ENCODE measurements at places on chromosomes 2 and 18. TPM values are rescaled to one million over a fixed set of nuclear protein-coding genes. Genes with fewer than 3 reads are reported as not detected.

The NDUFS1 gene
- 38.1 TPM for polyA plus RNA-seq

The CXCR2 gene
- 0.85 TPM for polyA plus RNA-seq

DNA sequence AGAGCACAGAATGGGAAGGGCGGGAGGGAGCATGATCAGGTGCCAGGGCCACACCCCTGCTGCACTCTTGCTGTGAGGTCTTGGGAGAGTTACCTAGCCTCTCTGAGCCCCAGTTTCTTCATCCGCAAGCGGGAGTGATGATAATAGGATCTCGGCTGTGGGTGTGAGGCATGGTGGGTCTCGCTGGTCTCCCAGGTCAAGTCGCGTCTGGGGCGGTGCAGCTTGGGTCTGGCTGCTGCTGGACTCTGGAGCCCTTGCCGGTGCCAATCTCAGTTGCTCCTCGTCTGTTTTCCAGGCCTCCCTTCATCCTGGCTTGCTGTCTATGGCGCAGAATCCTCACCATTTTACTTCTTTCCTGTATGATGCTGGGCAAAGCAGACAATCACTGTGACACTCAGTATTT, 130.3 kb upstream of the RAB12 start:
- no peak for DNase-seq

- no peak for DNase-seq
These were observed 3.2 kb downstream of the GATA6 start for GRCh38 chr18:22172594-22173049.

- no peak for DNase-seq
These were observed 793.1 kb downstream of the ERBB4 start for GRCh38 chr2:211745295-211746097.

The NEU4 gene
- polyA plus RNA-seq: not detected

DNA sequence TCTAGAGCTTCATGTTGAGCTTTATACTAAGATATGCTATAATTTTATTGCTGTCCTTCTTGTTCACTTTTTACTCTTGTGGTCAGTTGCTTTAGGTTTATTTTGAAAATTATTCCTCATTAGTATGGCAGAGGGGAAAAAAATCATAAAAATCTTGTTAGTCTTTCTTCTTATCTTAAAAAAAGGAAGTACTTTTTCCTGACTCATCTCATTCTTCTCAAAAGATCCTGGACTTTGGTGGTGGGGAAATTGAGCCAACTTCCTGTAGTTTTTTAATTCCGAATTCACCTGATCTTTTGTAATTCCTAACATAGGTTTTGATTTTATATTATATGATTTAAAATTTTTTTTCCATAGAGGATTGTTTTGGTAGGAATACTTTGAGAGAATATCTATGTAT, 3.8 kb downstream of the SLC4A1AP start:
- DNase-seq: no peak

DNA sequence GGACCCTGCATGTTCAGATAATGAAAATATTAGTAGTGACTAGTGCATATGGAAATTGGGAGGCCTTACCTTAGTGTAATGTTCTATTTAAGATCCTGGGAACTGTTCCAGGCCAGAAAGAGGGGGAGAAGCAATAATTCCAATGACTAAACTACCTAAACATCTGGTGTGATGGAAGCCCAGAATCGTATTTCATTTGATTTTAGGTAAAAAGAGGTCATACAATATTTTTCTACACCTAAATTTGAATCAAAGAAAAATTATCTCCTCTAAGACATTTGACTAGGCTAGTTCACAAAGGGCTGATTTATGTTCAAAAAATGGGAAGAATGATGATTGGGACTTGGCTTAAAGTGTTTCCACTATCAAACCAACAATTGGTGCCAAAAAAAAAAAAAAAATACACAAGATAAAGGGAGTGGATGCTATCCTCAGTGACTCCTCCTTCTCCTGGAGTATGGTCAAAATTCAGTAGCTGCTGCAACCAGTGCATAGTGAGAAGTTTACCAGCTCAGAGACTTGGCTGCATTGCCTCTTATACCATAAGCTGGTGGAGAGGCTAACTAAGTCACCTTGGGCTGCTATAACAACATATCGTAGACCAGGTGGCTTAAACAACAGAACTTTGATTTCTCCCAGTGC, 1038.3 kb upstream of the ACVR2A start:
- DNase-seq: no peak

The AMER3 gene
- polyA plus RNA-seq: not detected

DNA sequence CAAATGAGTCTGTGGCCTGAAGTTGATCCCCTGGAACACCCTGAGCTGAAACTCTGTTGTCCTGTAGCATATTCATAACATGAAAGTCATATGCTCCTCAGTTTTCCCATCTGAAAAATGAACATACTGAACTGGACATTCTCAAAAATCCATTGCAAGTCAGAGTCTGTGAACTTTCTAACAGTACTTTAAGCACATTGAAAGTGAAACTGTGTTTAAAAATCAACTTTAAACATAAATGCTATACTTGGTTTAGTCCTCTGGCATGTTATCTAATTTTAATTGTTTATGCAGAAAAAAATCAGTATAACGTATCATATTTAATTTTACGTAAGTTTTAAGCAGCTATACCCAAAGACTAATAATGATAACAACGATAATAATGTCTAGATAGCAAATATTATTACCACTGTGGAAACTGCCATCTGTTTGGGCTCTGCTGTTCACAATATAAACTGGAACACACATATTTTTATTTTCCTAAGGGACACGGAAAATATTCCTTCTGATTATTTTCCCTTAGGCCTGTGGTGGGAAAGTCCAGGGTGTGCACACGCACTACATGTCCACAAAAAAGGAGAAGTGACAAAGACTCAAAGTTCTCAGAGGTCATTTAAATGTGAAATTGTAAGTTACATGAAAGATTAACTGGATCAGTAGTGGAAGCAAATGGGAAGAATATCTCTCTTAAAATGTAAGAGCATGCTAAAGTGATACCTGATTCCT, 56.1 kb upstream of the TTN start:
- no peak for DNase-seq

- DNase-seq: no peak
These were observed 10.2 kb downstream of the MLPH start for GRCh38 chr2:237497009-237497837.

The ALPG gene
- not detected for polyA plus RNA-seq

The KATNAL2 gene
- 0.54 TPM for polyA plus RNA-seq

The ROCK2 gene
- 15.5 TPM for polyA plus RNA-seq

DNA sequence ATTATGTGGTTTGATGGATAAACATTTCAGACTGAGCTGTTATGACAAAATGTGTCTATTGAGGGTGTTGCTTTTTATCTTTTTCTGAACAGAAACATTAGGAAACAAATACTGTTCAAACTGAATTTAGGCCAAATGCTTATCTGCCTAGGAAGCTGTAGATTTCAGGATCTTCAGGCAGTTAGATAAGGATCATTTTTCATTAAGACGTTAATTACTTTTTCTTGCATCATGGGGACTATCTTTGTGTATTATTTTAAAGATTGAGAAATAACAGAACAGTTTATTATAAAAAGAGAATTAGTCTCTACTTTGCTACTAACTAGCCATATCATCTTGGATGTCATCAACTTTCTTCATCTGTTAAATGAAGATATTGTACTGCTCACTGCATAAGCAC, 107.5 kb downstream of the TTC27 start:
- no peak for DNase-seq

DNA sequence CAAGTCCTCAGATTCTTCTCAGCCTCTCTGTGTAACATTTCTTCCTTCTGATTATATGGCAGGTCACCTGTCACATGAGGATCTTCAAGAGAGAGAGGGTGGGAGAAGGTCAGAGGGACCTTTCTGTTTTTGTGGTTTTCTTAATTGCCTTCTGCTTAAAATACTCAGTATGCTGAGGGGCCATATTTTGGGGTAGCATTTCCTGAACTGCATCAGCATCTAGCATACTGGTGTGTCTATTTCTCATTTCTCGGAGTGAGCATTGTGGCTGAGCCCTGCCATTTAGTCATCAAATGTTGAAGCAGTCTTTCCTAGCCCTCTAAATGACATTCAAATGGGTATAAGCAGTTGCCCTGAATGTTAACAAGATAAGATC, 162.7 kb downstream of the MYO3B start:
- no peak for DNase-seq

GRCh38 chr2:224062481-224063297, 23.6 kb upstream of the SERPINE2 start:
- DNase-seq: no peak

DNA sequence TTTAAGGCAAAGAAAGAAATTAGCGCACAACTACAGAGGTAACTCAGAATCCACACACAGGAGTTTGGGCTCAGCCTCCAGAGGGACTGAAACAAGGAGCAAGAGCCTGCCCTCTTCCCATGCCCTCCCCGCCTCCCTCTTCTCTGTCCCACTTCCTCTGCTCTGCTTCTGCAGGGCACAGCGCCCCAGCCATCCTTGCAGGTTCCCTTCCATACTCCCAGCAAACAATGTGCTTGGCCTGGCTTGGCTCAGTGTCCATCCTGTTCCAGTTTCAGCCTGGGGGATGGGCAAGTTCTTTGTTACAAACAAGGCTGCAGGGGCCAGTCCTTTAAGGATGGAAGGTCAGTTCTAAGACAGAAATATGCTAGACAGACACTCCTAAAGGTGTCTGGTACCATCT, 133.5 kb downstream of the CDH20 start:
- no peak for DNase-seq

GRCh38 chr2:134120733-134121630, 132.9 kb upstream of the MGAT5 start:
- peak; percentile 78 for DNase-seq

DNA sequence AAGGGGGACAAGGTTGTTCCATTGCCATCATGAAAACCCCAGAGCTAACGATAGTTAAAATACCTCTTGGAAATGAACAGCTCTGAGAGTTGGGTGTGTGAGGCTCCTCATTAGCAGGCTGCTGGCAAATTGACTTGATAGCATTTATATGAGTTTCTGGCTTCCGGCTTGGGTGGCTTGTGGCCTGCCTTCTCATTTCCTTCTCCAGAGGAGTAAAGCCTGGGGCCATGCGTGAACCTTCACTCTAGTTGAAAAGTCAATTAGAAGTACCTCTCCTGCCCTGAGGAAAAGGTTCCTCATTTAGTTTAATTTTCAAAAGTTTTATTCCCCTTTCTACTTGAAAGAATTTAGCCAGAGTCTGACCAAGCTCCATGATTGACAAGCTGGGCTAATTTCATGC, 67.1 kb downstream of the MGAT5 start:
- DNase-seq: peak; percentile 7

GRCh38 chr2:122319539-122320132, 564.2 kb downstream of the TSN start:
- no peak for DNase-seq

DNA sequence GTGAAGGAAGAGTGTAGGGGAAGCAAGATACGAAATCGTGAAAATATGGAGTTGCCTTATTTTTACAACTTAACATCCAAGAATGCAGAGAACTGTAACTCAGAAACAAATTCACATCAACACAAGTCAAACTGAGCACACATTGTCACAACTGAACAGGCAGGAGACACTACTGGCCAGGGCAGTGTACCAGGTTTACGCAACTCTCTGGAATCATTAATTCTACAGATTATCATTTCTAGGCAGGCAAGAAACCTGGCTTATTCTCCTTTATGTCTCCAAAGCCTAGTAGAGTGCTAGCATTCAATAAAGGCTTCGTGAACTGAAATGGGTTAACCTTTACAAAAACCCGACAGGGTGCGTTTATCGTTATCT, 584 bp downstream of the COA5 start:
- DNase-seq: no peak

The ANKRD30BL gene
- polyA plus RNA-seq: not detected

The AFF3 gene
- polyA plus RNA-seq: 1.3 TPM
